RWPE2 (cell line): ENCODE measurements at places on chromosomes 5 and 9.

GRCh38 chr9:13974891-13975290, 339.1 kb downstream of the NFIB start:
- DNase-seq, result no peak

- DNase-seq, result no peak
These were observed 45.9 kb upstream of the APC start for GRCh38 chr5:112691758-112692157.

DNA sequence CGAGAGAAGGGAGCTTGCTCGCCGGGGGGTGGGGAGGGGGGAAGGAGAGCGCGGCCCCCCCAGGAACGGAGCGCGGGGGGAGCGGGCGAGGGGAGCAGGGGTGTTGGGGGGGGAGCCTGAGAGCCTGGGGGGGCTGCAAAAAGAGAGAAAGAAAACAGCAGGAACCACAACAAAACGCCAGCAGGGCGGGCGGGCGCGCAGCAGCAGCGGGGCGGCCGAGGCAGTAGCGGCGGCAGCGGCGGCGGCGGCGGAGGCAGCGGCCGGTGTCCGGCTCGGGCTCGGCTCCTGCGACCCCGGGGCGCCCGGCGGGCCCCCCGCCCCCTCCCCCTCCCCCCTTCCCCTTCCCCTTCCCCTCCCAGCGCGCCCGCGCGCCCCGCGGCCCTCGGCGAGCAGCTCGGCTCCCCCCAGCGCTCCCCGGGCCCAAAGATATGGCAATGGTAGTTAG, 1.6 kb downstream of the NR2F1 start:
- DNase-seq, result no peak

DNA sequence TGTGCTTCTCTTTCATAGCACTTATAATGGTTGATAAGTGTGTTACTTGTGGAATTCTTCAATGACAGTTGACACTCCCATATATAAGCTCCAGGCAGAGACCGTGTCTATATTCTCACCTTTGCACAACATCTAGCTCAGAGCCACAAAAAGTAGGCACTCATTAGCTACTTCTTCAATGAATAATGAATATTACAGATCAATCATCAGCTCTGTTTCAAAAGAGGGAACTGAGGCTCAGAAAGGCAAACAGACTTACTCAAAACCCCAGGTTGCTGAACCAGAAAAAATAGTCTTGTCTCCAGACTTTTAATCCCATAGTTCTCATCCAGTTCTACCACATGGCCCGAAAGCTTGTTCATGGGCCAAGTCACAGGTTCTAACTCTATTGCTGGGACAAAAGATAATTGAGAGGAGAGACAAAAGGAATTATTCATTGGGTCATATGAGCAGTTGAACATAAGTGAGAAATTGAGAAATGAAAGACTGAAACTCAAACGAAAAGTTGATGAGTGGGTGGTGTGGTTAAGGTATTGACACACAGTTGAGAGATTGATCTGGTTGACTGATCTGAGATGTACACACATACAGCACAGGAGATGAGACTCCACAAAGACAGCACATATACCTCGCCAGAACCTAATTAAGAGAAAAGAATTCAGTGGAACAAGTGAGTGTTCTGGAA, 381.6 kb downstream of the EFNA5 start:
- no peak for DNase-seq

DNA sequence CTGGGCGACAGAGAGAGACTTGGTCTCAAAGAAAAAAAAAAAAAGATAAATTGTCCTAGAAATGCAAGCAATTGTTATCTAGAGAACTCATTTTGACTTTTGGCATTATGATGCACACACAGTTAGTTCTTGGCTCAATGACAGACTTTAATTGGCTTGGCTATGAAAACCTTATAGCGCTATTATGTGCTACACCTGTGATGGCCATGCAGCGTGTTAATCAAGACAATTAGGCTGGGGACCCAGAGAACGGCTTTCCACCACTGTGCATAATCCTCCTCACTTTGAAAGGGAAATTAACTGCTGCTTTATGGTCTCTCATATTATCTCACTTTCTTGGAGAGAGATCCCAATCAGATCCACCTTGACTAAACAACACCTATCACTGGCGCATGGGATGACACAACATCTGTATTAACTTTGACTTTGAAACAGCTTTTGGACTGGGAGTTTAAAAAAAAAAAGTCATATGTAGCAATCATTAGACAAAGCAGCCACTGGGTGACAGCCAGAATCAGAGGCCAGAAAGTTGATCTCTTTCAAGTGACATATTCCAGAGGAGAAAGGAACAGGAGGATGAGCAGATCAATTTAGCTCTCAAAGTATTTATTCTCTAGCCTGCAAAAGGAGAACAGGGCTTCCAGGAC, 132.5 kb downstream of the PPP2R2B start:
- DNase-seq, result no peak

DNA sequence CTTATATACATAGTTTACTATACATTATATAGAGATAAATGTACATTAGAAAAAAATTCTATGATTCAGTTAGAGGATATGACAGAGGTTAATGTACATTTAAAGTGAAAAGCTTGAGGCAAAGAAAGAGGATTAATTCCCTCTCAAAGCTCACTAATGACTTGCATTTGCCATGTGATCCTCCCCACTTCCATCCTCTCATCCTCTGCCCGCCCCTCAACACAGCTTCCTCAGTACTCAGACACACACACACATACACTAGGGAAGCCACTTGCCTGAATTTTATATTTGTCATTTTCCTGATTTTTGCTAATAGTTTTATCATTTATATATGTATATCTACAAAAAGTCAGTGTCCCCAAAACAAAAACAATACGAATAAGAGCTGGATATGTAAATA, 764.5 kb downstream of the EFNA5 start:
- DNase-seq, result no peak

DNA sequence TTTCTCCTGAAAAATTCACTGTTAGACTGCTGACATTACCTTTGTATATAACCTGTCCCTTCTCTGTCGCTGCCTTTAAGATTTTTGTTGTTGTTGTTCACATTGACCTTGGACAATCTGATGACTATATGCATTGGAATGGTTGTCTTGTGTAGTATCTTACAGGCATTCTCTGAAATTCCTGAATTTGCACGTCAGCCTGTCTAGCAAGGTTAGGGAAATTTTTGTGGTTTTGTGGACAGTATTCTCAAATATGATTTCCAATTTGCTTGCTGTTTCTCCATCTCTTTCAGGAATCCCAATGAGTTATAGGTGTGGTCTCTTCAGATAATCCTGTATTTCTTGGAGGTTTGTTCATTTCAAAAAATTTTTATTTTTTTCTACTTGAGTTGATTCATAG, 140.8 kb downstream of the PRR16 start:
- no peak for DNase-seq

- DNase-seq, result no peak
These were observed 455 bp downstream of the KIF20A start for GRCh38 chr5:138179277-138179857.

DNA sequence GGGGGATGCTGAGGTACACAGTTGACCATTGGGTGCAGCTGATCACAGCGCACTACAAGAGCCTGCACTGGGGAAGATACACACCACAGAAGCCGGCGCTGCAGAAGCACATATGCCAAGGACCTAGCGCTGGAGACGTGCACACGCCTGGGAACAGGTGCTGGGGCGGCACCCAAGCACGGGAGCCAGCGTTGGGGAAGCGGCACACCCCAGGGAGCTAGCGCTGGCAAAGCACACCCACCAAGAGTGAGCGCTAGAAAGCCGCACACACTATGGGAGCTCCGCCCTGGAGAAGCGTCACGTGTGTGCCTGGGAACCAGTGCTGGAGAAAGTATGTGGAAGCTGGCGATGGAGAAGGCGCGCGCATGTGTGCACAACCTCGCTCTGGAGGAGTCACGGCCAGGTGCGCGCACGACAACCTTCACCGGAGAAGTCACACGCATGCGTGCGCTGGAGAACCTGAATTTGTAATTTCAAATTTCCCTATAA, 4.5 kb downstream of the FANCC start:
- DNase-seq, result peak; percentile 80

DNA sequence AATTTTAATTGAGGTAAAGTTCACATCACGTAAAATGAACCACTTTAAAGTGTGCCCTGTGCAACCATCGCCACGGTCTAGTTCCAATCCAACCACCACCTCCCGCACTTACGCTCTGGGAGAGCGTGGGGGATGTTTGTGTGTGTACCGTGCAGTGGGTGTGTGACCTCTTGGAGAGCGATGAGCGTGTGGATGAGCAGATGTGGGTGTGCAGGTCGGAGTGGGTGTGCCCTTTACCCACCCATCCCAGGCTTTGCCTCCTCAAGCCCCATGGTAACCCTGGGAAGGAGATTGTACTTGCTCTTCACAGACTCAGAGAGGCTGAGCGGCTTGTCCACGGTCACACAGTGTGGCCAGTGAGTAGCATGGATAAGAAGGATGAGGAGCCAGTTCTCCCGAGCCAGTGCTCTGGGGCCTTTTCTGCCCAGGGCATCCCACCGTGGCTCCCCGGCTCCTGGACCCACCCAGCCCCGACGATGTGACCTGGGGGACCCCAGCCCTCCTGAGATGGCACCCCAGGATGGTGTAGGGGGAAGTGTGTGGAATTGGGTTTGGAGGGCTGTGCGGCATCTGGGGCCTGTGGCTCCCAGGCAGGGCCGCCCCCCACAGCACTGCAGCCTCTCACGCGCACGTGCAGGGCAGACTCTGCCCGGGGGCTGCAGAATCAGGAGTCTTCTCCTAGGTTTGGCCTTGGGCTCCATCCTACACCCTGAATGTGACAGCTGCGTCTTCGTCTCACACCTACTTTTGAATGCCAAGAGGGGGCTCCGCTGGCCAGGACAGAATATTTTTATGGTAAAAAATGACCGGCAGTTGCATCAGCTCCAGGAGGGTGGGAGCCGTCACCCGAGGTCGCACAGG, 13.6 kb downstream of the LHX3 start:
- no peak for DNase-seq

- DNase-seq, result no peak
These were observed 56.0 kb downstream of the RGS3 start for GRCh38 chr9:113519426-113520108.

DNA sequence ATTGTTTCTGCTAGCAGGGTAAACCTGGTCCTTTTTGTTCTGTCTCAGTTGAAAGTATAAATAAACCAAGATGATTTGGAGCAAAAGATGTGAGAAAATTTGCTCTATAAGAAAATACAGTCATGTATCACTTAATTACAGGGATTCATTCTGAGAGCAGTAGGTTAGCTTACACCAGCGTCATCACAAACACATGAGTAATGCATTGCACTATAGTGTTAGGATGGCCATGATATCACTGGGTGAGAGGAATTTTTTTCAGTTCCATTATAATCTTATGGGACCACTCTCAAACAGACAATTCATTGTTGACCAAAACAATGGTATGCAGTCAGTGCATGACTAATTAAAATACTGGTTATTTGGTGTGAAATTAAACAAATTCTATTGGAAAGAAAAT, 430.9 kb downstream of the CHSY3 start:
- no peak for DNase-seq

DNA sequence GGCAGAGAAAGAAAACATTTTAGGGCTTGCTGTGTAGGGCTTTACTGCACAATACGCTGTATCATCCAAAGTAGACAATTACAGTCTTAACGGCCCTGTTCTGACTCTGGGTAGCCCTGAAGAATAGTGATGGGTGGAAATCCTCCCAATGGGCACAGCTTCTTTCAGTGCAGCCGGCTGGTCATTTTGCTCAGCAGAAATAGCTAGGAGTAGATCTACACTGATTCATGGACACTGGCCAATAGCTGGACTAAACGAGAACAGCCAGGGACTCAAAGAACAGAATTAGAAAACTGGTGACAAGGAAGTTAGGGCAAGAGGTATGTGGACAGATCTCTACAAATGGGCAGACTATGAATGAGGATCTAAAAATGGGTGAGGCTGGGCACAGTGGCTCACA, 69.3 kb downstream of the IARS1 start:
- DNase-seq, result no peak

GRCh38 chr5:4230471-4230785, 634.8 kb downstream of the IRX1 start:
- no peak for DNase-seq

GRCh38 chr5:116439905-116440304, 134.7 kb downstream of the SEMA6A start:
- DNase-seq, result no peak

GRCh38 chr5:159416438-159416837, 86.2 kb upstream of the IL12B start:
- no peak for DNase-seq

DNA sequence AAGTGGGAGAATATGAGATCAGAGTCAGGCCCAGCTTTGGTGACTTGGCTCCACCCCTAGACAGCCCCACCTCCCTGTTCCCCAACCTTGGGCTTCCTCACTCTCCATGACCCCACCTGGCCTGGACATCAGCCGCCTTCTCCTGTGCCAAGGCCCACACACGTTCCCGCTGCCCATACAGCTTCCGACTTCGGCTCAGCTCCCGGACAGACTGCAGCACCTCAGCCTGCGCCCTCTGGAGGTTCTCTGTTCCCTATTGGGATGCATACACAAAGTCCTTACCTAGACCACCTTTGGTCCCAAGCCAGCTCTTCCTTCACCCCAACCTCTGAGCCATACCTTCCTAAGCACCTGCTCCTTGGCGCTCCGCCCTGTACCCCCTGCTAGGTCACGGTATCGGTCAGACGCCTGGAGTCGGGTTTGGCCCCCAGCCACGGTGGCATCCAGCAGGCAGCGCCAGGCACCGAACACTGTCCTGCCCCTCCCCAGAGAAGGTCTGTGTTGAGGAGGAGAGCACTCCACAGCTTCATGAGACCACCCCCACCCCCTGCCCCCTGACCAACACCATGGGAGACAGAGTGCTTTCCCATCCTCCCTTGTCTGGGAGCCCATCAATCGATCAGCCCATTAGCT, 2.0 kb downstream of the FCHSD1 start:
- no peak for DNase-seq

GRCh38 chr9:82560457-82560904, 502.5 kb downstream of the RASEF start:
- DNase-seq, result no peak

GRCh38 chr9:120970244-120970643, 43.6 kb upstream of the TRAF1 start:
- DNase-seq, result no peak

GRCh38 chr5:86175224-86175623, 442.5 kb upstream of the COX7C start:
- no peak for DNase-seq

GRCh38 chr5:40873286-40873880, 32.2 kb downstream of the CARD6 start:
- DNase-seq, result no peak

GRCh38 chr9:130352081-130352480, 86.5 kb downstream of the HMCN2 start:
- no peak for DNase-seq

GRCh38 chr5:138448481-138449398, 9.9 kb downstream of the REEP2 start:
- DNase-seq, result no peak

- DNase-seq, result no peak
These were observed 290.6 kb downstream of the PIK3R1 start for GRCh38 chr5:68505917-68506860.

DNA sequence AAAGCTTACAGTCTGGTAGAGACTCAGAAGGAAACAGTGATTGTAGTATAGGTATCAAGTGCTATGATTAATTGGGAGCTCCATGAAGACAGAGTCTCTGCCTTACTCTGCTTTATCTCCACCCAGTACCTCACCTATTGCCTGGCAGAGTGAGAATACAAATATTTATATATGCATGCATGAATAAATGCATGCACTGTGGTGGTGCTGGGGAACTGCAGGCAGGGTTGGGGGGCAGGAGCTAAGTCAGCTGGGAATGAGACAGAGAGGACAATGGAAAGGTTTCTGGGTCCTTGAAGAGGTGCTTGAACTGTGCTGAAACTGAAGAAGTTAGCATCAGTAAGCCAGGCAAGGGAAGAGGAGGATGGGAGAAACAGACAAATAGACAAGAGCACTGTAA, 80.8 kb upstream of the PPP2R2B start:
- DNase-seq, result no peak
